SK-N-MC (cell line): ENCODE measurements at places on chromosomes 13 and 19.

DNA sequence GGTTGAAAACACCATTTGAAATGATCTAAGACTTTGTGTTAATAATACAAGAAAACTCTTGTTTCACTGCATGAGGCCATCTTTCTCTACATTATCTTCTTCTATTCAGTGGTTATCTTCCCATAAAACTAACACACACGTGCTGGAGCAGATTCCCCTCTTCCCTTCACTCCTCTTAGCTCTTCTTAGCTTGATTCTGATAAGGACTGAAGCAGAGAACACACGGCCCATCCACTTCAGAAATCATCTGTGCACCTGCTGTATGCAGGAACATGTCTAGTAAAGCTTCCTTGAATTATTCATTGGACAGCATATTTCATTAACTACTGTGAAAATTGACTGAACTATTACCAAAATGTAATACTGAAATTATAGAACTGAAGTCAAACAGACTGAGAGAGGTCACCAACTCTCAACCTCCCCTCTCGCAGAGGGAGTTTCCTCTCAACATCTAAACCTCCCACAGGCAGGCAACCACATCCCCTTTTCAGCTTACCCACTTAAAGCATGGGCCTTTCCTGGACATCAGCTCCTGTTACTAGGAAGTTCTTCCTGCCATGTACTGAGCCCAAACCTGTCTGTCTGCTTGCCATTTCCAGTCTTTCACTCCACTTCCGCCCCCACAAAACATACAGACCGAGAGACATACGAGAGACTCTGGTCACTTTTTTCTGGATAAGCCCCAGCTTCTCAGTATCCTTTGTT lies 113.9 kb downstream of the CRYL1 start:
- no peak for DNase-seq

- no peak for DNase-seq
Observed at GRCh38 chr19:55341171-55341588, 1.5 kb downstream of the KMT5C start.

DNA sequence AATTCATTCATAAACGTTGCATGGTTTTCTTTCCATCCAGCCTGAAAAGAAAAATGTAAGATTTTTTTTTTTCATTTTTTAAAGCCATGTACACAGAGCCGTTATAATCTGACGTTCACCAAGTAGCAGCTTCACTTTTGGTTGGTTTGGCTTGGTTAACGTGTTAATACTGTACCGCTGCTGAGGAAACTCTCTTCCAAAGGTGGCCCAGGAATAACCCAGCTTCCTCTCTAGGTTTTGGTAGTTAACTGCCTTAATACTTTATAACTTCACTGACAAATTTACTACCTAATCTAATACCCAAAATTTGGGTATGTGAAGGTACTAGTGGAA lies 1.7 kb downstream of the INTS6 start:
- DNase-seq, result no peak

- DNase-seq, result no peak
Observed at GRCh38 chr19:39512988-39513387, 2.0 kb upstream of the SELENOV start.

GRCh38 chr19:16073988-16074387 lies 2.3 kb upstream of the TPM4 start:
- DNase-seq, result no peak

GRCh38 chr19:48613024-48613851 lies 1.6 kb downstream of the FAM83E start:
- DNase-seq, result no peak
